Subcutaneous adipose tissue (tissue), 4 donors: ENCODE measurements at places on chromosomes 1 and 21. TPM values are rescaled to one million over a fixed set of nuclear protein-coding genes. Genes with fewer than 3 reads are reported as not detected.

The PACC1 gene
- 5.9 TPM for total RNA-seq

The FLG2 gene
- not detected for total RNA-seq

The KCNE2 gene
- not detected for total RNA-seq

The ZSWIM5 gene
- total RNA-seq: 1.3 TPM

The ZYG11A gene
- 0.19 TPM for total RNA-seq

The OR2W3 gene
- total RNA-seq: not detected

The UBL4B gene
- not detected for total RNA-seq

The PTGER3 gene
- total RNA-seq: 113 TPM
